Endothelial cell (in vitro differentiated cells): ENCODE measurements at places on chromosomes 2 and 18.
A peak's percentile ranks its signal among the peaks of the same experiment; 100 is the strongest.

DNA sequence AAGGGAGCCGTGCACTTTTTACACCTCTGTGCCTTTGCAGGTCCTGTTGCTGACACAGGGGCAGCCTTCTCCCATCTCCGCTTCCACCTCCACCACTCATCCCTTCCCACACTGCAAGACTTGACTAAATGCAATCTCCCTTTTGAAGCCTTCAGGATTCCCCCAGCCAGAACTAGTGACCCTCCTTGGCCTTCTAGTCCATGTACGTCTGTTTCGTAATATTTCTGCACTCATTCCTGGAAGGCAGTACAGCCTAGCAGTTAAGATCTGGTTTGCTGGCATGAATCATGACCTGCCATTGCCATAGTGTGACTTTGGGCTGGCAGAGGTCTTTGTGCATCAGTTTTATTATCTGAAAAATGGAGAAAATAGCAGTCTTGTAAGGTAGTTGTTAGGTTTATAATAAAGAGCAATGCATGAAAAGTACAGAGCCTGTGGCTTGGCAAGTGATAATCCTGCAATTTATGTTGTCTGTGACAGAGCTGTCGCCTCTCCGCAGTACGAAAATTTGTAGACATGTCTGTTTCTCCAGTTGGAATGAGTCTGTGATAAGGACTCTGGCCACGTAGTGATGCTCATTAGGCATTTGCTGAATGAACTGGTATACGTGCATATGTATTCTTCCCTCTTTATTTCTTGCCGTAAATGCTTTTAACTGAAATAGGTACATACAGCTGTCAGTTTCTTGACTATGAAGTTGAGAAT is 36.7 kb downstream of the NCK2 start:
- DNase-seq, result no peak

DNA sequence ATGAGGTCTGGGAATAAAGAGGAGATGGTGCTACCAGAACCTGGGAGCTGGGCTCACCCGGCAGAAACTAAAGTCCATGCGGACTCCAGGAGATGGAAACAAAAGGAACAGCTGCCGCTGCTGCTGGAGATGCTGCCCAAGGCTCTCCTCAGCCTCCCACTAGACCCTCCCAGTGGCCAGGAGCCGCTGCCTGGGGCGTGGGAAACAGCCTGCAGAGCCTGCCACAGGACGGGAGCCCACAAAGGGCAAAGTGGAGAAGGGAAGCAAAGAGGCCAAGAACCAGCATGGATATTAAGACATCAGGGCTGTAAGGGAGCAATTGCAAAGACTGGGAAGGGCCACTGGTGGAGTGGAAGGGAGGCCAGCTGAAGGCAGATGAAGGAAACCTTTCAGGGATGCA is 179.6 kb downstream of the NCK2 start:
- DNase-seq, result no peak

- no peak for DNase-seq
Measured at GRCh38 chr2:128493880-128494279, 175.2 kb upstream of the HS6ST1 start.

DNA sequence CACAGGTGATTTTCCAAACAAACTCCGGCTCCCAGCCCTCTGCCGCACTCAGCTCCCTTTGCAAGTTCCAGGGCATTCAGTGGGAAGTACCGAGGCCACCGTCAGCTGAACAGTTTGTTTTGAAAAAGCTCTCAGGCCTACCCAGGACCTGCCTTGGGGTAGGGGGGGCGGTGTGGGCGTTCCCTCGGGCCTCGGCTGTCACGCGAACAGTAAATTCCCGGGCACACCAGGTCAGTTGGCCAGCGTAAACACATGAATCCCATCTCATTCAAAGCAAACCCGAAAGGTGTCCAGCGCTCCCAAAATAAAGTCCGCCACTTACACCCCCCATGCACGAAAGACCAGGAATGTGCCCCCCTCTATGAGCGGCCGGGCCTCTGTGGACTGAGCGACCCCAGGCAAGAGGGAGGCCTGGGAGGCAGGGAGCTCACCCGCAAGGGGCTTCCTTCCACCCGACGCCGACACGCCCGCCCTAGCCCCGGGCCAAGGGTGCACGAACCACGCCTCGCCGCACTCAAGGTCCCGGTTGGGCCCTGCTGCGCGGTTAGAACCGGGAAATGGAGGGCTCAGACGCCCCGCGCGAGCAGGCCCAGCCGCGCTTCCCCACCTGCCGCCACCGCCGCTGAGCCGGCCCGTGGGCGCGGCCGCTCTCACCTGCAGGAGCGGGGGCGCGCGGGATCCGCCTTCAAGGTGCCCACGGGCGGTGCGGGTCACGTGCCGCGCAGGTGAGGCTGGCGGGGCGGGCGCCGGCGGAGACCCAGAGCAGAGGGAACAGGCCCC is at the start of gene WDSUB1:
Gene WDSUB1 (minus strand): TSS at position 775 of the 780 bp plus-strand sequence. CDS start 3,634 bp downstream, outside the sequence.
- DNase-seq, result peak; percentile 55

DNA sequence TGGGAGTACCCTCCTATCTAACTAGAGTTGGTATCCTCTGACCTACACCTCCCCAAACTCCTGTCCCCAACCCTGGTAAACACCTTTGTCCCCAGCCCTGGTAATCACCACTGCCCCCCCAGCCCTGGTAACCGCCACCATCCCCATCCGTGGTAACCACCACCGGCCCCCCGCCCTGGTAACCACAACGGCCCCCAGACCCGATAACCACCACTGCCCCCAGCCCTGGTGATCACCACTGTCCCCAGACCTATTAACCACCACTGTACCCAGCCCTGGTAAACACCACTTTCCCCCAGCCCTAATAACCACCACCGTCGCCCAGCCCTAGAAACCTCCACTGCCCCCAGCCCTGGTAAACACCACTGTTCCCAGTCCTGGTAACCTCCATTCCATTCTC is 820.2 kb upstream of the SALL3 start:
- DNase-seq, result no peak
